ENCODE measurements at places on chromosomes 13 and 19. TPM values are rescaled to one million over a fixed set of nuclear protein-coding genes. Genes with fewer than 3 reads are reported as not detected.

DNA sequence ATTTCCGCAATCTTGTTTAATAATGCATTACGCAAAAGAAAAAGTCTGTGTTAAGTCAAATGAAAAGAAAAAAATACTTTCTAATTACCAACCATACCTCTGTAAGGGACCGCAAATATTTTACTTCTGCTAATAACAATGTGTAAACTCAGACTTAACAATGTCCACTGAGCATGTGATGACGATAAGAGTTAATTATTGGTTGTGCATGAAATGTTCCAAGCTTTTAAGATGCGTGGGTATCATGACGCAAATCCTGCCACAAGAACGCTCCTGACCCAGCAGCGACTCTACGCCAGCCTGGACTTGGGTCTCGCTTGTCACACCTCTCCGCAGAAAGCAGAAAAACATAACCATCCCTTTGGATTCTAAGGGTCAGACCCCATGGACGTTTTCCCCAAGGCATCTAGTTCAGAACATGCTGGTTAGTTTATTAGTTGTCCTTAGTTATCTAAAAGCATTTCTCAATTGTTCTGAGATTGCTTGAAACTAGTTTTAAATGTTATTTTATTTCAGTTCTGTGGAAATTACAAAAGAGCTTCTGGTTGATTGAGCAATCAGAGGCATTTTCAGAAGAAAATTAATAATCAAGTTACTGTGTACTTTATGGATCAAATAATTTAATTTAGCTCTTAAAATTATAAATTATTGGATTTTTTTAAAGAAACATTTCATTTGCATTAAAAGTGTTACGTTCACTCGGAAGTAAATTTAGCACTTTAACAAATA is 779.9 kb upstream of the ARGLU1 start:
- no peak for DNase-seq

Gene NLRP4
- total RNA-seq = not detected

Gene GATAD2A
- 41.0 TPM for total RNA-seq

GRCh38 chr13:43021926-43022670 is 1.3 kb upstream of the DNAJC15 start:
- DNase-seq = no peak

DNA sequence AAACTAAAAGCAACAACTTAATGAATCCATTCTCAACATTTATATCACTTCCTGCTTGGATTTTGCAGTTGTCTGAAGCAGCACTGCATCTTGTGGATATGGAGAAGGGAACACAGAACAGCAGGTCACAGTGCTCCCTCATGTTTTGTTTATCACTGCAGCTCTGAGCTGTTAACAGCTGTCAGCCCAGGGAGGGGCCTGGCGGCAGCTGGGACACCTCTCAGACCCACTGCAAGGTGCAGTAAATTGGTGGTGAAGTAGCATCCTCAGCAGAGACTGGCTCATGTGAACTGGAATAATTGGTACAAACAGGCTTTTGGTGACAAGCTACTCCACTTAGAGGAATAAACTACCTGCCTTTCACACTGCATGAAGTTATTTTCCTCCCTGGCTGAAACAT is 170.4 kb downstream of the LIG4 start:
- no peak for DNase-seq

DNA sequence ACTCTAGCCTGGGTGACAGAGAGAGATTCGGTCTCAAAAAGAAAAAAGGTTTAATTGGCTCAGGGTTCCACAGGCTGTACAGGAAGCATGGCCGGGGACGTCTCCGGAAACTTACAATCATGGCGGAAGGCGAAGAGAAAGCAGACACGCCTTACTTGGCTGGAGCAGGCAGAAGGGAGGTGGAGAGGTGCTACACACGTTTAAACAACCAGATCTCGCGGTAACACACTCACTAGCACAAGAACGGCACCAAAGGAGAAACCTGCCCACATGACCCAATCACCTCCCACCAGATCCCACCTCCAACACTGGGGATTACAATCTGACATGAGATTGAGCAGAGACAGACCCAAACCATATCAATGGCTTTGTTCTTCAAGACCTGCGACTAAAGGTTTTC is 12.8 kb downstream of the CASP14 start:
- no peak for DNase-seq

DNA sequence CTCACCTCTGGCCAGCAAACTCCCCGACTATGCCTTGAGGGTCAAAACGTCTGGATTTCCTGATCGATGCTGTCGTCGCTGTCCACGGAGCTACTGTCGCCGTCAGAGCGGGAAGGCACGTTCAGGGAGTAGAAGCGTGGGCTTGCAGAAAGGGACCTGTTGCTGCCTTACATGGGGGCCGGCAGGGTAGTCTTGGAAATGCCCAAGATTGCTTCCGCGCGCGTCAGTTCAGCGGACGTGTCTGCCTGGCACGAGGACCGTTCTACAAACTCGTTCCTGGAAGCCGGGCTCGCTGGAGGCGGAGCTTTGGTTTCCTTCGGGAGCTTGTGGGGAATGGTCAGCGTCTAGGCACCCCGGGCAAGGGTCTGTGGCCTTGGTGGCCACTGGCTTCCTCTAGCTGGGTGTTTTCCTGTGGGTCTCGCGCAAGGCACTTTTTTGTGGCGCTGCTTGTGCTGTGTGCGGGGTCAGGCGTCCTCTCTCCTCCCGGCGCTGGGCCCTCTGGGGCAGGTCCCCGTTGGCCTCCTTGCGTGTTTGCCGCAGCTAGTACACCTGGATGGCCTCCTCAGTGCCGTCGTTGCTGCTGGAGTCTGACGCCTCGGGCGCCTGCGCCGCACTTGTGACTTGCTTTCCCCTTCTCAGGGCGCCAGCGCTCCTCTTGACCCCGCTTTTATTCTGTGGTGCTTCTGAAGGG is 15.4 kb downstream of the RB1 start:
- no peak for DNase-seq

Gene ATP8B3
- total RNA-seq = 0.41 TPM

Gene SUPT20H
- 49.9 TPM for total RNA-seq

DNA sequence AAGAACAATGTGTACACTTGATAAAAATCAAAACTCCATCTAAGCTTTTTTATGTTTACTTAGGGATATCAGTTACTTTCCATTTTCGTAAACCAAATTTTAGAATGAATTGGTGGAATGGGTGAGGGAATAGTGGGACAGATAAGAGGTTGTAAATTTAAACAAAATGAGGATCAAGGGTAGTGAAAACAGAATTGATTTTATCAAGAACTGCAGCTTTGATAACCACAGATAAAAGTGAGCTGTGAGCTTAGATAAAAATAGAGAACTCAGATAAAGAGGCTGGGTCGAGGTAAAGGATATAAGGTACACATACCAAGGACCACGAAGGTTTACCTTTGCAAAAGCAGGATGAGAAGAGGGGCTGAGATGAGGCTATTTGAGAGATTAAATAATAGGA is 813.2 kb upstream of the GPC6 start:
- no peak for DNase-seq

All from dorsolateral prefrontal cortex (tissue), 122 donors.